ENCODE measurements at places on chromosomes 13 and 19. TPM values are rescaled to one million over a fixed set of nuclear protein-coding genes. Genes with fewer than 3 reads are reported as not detected.
A peak's percentile ranks its signal among the peaks of the same experiment; 100 is the strongest.

The FDX2 gene
- total RNA-seq, result 12.9 TPM

The ZNF547 gene
- total RNA-seq, result 3.1 TPM

DNA sequence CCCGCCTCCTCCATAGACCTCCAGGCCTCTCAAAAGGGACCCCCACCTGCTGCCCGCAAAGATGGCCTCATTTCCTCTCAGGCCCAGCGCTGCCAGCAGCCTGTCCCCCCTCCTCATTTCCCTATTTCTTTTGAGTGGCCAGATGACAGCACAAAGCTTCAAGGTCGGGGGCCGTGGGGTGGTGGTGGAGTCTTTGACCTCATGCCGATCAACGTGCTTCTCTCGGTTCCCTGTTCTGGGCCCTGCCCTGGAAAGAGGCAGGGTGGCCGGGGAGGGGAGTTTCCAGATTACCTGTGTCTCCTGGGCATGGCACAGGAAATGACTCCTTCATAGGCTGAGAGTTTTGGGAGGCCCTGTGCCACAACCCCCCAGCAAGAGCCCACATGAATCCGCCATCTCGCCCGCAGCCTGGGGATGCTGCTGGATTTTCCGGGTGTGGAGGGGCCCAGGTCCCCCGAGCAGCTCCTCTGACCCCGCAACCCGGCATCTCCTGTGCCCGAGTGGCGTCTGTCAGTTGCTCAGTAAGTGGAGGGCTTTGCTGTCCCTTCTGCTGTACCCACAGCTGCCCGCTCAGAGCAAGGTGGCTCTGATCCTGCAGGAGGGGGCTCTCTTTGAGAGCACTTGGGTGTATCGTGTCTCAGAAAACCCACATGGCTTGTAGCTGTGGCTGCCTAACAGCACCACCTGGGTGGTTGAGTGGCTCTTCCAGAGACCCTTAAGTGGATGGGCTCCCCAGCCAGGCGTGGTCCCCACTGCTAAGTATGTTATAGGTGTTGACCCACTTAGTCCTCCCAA is 139.4 kb downstream of the SIPA1L3 start:
- no peak for DNase-seq

DNA sequence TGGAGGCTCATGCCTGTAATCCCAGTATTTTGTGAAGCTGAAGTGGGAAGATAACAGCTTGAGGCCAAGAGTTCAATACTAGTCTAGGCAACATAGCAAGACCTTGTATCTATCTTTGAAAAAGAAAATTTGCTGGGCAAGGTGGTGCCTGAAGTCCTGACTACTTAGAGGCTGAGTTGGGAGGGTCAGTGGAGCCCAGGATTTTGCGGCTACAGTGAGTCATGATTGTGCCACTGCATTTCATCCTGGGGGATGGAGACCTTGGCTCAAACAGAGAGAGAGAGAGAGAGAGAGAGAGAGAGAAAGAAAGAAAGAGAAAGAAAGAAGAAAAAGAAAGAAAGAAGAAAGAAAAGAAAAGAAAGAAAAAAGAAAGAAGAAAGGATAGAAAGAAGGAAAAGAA is 1872.3 kb upstream of the PCDH20 start:
- no peak for DNase-seq

DNA sequence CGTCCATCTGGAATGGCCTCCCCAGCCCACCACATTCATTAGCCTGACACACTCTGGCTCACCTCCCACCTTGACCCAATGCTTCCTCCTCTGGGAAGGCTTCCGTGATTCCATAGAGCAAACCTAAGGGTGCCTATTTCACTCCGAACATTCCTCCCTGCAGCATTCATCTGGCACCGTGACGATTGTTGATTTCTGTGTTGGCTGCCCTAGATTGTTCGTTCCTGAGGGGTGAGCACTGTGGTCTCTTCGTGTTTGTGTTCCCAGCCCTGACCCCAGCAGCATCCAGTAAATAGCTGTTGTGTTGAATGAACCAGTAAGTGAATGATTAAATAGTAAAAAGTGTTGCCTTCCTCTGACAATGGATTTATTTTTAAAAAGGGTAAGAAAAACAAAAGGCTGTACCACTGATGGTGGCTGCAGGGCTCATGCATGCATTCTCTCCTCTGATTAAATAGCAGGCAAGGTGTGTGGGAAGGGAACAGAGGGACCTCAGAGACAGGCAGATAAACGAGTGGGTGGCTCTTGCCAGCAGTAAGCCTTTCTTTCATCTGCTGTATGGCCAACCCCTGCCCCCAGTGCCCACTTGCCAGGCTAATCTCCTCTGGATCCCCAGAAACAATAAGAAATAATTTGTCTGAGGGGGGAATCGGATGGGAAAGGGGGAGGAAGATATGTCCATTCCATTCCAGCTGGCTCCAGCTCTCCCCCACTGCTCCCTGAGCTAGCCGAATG is 48.4 kb upstream of the CACNA1A start:
- DNase-seq, result no peak

DNA sequence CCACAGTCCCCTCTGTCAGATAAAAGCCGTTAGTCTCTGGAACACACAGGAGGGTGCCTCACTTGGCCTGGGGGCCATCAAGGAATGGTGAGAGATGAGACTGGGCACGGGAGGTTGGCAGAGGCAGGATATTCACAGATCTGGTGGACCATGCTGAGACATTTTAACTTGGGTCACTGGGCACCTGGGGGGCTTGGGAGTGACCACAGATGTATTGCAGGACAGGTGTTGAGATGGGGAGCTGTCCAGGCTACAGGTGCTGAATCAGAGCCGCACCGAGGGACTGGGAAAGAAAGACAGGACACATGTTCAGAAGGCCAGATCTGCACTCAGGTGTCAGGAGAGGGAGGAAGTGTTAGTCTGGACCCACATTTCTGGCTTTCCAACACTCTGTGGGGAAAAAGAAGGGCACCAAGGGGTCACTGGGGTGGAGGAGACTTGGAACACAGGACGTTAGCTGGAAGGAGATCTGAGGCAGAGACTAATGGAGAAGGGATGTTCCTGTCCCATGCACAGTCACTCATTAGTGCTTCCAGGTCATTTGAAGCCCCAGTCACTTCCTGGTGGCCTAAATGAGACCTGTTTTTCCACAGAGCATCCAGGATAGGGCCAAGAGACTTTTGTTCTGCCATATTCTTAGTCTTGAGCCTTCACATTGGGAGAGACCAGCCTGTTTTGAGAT is 56.1 kb downstream of the CHST8 start:
- DNase-seq, result peak; percentile 34

GRCh38 chr19:8580710-8581281 is 3.6 kb upstream of the MYO1F start:
- DNase-seq, result peak; percentile 64

- DNase-seq, result peak; percentile 87
Observed at GRCh38 chr13:104024416-104025170, 958.4 kb upstream of the SLC10A2 start.

DNA sequence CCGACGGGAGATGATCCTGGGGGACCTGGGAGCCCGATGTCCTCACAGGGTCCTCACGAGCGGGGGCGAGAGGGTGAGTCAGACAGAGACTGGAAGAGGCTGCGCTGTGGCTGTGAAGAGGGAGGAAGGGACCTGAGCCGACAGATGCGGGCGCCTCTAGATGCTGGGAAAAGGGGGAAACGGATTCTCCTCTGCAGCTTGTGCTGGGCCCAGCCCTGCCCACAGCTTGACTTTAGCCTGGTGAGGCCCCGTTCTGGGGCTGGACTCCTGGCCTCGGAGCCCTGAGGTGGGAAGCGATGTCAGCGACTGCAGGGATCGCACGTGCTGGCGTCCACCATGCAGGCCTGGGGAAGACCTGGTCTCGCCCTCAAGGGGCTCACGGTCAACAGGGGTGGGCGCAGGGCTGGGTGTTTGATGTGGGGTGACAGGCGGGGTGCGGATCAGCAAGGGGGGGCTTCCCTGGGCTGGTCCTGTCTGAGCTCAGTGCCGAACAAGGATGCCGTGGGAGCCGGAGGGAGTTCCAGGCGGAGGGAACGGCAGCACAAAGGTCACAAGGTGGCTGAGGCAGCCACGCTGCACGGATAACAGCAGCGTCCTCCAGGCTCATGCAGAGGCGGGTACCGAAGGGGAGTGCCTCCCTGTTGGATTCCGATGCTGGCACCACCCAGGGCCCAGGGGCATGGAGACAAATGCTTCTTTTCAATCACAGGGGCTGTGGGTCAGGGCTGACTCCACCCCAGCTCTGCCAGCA is 31.8 kb downstream of the PIP5K1C start:
- no peak for DNase-seq

DNA sequence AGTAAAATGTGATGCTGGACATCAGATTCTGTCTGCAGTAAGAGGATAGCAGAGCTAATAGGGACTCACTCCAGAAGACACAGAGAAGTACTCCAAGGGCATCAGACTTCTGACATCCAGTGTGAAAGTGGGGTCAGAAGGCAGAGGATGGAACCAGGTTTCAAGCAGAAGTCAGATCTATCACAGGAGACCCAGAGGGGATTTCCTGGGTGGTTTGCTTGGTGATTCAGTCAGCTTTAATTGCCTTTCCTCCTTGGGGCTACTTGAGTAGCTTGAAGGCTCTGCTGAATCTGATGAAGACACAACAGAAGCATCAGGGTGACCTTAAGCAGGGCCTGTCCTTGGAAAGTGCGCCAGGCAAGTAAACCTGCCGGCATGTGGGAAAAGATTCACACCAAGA is 300.6 kb downstream of the COG6 start:
- no peak for DNase-seq

DNA sequence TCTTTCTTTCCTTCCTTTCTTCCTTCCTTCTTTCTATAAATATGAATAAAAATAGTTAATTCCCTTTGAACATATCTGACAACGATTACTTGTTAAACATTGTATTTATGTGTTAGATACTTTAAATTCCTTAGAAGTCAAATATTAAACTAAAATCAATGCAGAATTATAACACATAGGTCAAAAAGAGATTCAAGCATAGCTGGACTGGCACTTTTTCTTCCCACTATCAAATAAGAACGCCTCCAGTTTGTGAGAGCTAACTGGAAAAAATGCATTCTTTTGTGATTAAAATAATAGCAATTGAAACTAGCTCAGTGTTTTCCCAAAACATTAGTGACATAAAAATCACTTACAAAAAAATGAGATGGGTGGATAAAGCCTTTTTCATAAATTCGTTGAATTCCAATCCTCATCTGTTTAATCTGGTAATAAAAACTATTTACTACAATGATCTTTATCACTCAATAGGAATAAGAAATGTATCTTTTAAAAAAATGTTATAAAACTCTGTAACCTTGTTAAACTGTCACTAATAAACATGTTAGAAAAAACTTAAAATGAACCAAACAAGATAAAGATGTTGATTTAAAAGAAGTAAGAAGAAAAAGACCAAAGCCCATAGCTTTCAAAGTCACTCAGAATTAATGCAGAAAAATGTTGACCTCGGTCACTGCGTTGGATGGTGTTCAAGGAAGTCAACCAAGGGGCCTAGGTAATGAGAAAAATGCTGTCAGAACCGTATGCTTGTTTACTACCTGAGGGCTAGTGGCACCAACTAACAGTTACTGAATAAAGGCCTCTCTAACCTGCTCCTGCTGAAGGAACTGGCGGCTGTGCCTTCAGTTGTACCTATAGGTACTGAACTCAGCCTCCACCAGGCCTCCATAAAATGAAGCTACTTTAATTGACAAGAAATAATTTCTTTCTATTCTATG is 1039.5 kb upstream of the SLC10A2 start:
- DNase-seq, result peak; percentile 76

DNA sequence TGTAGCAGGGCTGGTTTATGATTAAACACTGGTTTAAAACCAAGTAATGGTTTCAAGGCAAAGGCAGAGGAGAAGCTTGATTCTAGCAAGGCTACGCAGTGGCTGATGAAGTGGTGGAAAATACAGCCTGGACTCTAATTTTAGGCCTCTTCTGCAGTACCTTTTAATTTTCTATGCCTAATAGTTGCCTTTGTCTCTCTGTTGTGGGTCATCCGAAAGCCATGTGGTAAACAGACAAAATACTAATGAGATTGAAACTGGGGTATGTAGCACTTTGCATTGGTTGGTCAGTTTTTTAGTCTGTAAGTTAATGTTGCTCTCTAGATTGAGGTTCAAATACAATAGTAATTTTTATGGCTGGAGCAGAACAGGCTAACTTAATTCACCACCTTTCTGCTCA is 3.3 kb downstream of the LMO7 start:
- no peak for DNase-seq

GRCh38 chr13:30234619-30235162 is 72.7 kb downstream of the KATNAL1 start:
- DNase-seq, result no peak

DNA sequence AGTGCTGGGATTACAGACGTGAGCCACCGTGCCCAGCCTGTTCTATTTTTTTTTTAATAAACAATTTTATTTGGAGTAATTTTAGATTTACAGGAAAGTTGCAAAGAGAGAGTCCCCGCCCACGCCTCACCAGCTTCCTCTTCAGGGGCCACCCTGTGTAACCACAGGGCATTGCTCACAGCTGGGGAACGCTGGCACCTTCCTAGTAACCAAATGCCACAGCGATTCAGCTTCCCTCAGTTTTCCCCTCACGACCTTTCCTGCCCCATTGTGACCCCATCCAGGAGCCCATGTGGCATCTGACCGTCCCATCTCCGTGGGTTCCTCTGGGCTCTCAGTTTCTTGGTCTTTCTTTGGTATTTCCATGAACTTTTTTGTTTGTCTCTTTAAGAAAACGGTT is 83.9 kb downstream of the GNG7 start:
- DNase-seq, result no peak

- peak; percentile 4 for DNase-seq
Observed at GRCh38 chr13:33194820-33195692, 90.5 kb downstream of the STARD13 start.

DNA sequence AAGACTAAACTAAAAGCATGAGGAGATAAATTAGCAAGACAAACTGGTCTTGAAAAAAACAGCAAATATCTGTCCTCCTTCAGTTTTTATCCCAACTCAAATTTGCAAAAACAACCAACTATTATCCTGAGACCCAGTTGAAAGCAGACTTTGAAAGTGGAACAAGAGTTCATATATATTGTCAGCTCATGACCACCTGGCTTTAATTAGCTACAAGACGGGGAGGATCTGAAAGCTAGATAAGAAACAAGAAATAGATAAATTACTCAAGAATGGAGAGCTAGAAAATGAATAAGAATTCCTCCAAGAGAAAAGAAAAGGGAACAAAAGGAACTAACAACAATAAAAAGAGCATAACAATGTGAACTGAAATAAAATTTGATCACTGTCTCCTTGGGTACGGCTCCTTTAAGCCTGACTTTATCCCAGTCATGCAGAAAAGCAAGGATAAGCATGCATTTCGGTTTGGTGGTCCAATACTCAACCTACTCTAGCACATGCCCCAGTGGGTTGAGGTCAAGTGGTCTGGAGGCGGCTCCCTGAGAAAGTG is 246.9 kb downstream of the DCLK1 start:
- DNase-seq, result no peak

Data from Caki2 (cell line).